CD4-positive, alpha-beta T cell treated with Interleukin-10 for 1 hour (primary cell): ENCODE measurements at places on chromosomes 6 and 20.
A peak's percentile ranks its signal among the peaks of the same experiment; 100 is the strongest.

- DNase-seq: no peak
Observed at GRCh38 chr6:40409716-40410397, 177.3 kb downstream of the LRFN2 start.

DNA sequence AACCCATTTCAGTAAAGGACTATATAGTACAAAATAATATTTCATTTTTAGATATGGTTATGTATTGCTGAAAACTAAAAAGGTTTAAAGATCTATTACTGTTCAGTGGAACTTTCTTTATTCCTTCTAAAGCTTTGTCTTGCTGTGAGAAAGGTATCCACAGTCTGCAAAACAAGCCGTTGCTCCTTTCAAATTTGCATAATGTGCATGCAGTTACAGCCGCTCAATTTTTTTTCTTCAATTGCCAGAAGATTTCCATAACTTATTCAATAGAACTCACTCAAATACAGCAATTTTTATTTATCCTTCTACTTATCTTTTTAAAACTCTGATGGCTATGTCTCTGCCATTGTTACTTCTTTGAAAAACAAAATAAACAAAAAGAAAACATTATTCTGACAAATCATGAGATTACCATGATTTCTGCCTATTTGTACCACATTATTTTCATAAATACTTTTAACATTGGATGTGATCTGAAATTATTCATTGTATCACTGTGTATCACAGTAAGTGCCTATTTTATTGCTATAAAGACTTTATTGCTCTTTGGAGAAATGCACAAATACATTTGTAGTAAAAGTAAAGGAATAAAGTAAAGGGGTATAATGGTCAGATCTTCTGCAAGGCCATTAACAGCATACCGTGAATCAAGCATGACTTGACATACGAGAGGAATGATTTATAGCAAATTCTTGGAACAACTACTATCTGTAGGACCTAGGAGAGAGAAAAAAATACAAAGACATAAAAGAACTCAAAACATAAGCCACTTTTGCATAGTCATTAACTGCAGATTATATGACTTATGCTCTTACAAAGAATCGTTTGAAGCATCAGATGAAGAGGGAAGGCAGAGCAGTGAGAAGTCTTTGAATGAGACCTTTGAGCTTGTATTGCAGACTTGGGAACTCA, 29.6 kb upstream of the HBS1L start:
- no peak for DNase-seq

- DNase-seq: no peak
Observed at GRCh38 chr6:48472091-48472490, 361.1 kb upstream of the PTCHD4 start.

GRCh38 chr6:165220045-165220444, 89.4 kb downstream of the C6orf118 start:
- DNase-seq: no peak

- DNase-seq: no peak
Observed at GRCh38 chr20:7714549-7714948, 225.7 kb downstream of the HAO1 start.

DNA sequence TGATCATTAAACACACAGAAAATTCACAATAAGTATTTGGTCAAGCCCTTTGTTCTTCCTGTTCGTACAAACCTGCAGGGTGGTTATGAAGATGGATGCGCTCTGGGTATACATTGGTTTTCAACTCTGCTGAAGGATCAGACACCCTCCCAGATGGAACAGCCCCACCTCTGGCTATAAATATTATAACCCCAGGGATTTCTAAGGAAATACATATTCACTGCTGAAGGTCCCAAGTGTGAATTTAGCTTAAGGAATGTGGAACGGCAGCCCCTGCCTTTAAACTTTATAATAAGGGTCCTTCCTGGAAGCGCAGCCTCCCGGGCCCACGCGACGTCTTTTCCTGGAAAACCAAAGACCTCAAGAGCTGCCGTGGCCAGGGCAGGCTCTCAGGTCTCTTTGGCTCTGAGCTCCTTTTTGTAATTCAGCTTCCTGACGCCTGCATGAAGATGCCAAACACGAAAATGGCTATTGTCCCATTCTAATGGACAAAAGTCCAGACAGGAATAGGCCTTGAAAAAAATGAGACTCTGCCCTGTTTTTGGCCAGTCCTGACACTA, 172.4 kb upstream of the SSTR4 start:
- DNase-seq: no peak

DNA sequence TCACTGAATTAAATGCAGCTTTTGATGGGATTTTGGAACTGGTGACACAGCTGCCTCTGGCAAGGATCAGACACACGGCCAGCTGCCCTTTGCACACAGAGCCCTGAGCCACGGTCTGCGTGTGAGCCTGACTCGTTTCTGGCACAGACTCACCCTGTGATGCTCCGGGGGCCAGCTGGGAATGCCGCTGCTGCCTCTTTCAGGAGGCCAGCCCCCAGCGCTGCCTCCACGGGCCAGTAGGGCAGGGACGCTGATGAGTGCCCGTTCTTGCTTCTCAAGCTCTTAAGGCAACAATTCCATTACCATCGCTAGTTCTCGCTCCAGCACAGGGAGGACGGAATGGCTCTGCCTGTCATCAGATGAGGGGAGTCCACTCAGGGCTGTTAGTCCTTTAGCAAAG, 61.6 kb downstream of the IRF4 start:
- DNase-seq: no peak

DNA sequence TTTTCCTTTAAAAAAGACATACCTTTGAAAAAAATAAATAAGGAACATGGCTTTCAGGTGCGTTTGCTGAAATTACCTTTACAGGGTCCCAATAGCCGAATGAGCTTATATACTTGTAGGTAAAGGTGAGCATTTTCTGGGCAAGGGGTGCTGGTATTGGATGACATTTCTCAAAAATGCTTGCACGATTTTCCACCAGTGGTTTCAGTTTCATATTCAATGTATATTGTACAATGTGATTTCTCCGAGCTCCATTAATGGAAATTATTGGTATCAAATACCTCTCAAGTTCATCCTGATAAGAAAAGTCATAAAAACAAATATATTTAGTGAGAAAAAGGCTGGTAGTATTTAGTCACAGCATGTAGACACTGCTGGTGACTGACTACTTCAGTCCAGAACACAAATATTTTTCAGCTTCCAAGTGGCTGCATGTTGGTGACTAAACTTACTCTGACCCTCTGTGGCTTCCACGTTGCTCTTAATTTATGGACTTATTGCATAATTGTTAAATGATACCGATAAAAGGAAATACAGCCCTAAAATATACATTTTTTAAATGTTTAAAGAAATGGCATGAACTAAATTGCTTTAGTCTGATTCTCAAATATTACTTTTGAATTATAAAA, 32.9 kb upstream of the ZBTB24 start:
- DNase-seq: peak; percentile 34

DNA sequence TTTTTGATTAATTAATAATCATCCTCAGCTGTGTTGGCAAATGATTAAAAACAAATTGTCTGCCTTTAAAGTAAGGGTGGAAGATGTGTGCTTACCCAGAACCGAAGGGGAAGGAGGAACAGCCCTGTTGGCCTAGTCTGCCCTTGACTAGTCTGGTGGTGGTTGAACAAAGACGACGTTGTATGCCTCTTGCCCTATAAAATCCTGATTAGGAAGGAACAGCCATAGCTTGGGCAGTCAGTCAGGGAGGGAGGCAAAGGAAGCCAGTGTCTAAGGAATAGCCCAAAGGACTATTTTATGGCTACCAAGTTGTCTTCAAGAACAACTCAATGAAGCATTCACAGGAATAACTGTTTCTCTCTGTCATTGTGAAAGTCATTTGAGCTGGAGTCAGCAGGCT, 70.7 kb downstream of the PRDM1 start:
- no peak for DNase-seq

DNA sequence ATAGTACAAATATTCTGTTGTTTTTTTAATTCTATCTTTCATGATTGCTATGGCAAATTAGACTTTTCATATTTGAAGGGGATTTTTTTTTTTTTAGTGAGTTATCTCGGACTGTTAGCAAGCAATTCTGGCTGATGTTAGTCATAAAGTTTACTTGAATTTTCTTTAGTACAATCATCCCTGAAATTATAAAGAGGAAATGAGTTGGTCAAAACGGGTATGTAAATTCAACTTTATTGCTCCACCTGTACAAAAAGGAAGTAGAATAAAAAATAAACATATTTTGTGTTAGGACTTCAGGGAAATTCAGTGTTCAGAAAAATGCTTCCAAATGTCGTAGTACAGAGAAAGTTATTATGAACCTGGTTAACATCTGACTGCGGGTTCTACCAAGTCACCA, 40.3 kb downstream of the PPP1R14C start:
- DNase-seq: no peak

DNA sequence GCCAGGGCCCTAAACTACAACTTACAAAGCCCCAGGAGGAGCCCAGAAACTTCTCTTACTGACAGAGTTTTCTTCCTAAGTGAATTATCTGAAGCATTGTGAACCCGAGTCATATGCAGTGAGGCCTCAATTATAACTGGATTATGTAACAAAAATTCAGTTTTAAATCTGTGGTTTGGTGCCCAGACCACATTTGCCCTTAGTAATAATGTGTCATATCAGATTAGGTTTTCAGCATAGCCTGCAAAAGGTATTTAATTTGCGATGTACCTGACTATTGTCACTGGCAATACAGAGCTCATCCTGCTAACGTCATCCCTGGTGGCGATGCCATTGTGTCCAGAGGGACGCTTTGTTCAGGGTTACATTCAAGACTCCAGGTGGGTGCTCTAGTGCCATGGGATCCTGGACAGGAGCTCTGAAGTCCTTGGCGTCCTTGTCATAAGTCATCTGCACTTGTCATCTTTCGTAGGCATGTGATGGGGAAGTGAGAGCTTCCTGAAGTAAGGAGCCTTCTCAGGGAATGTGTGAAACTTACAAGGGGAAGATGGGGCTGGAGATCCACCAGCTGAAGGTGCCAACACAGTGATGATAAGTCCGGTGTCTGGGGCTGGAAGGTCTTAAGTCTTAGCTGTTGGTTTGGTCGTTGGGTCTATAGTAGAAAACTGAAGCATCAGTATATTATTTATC, 65.1 kb downstream of the HIVEP1 start:
- no peak for DNase-seq

DNA sequence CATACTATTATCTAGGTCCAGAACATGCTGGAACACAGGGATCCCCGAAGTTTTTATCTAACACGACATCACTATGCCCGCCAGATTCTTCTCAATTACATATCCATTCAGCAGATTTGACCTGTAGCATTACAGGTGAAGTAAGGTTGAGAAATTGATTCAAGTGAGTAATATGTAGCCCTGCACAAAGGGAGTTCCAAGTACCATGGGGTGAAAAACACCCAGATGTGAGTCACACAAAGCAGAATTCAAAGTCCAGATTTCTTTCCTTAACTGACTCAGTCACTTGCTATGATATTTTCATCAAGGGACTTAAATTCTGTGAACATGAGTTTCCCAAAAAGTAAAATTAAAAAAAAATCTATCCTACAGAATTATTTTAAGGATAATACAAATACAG, 655.4 kb upstream of the PTCHD4 start:
- DNase-seq: no peak

GRCh38 chr6:164266851-164267250, 852.3 kb downstream of the QKI start:
- DNase-seq: no peak

GRCh38 chr20:63080811-63081210, 74.0 kb upstream of the BHLHE23 start:
- no peak for DNase-seq

DNA sequence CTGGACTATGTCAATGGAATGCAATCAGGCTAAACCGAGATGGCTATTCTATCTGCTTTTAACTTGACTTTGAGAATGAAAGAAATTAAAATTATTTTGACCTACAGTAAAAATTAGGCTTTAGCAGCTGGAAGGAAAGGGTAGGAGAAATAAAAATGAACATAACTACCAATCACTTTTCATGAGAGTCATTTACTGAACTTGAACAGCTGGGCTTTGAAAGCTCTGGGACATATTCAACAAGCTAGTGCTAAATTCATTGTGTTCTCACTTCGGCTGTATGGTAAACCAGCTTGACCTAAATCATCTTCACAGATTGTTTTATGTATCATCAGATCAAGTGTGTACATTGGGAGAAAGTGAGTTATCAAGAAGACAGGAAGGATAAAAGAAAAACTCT, 161.5 kb upstream of the STXBP5 start:
- no peak for DNase-seq

GRCh38 chr20:45630371-45630770, 713 bp downstream of the WFDC9 start:
- DNase-seq: no peak
